ENCODE measurements at places on chromosomes 7 and 10.

DNA sequence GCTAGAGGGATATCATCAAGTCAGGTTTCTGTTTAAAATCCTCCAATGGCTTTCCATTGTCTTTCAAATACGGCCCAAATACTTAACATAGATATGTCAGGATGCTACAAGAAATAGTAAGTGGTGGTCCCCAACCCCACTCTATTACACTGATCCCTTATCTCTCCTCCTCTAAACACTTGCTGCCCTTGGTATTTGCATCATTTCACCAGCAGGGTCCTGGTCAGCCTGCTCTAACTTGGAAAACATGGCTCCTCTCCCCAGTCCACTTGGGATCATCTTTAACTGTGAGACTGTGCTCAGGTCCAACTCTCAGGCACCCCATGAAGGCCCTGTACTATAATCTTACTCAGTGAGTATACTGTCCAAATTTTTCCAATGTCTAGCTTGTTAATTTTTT is 53.8 kb upstream of the GSAP start:
- DNase-seq, result no peak

DNA sequence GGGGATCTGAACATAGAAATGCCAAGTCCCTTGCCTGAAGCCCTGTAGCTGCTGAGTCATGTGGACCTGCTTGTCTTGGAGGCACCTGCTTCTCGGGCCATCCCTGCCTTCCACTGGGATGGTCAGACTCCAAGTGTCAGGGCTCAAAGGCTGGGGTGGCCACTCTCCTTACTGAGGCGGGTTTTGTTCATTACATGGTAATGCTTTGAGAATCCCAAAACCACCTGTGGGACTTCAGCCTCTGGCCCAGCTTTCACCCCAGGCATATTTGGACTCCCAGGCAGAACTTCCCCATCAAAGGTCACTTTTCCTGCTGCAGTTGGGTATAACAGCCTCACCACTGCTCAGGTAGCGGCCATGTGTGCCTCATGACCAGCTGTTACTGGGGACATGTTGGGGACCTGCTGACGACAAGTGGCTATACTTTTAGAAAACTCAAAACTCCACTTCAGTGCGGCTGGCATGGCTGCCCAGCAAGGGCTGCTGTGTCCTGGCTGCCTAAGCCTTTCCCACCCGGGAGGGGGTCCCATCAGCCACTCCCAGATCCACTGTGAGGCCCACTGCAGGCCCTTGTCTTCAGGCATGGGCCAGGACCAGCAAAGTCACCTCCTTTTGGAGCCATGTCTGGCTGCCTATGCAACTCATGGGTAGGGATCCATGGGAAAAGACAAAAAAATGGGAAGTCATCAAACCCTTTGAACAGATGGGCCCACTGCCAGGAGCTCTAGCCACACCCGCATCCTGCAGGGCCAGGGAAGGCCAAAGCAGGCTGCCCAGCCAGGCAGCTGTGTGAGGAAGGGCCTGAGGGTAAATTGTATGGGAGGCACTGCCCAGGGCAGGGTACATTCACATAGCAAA is 96.7 kb downstream of the ARHGAP22 start:
- DNase-seq, result no peak

DNA sequence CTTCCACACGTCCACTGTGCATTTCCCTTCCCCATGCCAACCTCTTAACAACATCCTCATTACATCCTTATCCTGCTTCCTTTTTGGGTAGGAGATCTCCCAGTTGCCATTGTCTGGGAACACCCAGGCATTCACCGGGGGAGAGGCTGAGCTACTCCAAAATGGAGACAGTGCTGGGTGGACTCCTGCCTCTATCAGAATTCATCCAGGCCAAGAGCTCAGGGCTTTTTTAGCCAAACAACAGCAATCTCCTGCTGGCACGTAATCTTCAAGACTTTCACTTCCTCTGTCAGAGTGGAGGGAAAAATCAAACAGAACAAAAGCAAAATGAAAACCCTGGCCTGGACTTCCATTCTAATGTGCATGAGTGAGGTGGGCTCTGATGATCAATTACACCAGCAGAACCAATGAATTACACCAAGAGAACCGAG is 245.0 kb downstream of the PRPF18 start:
- DNase-seq, result no peak

DNA sequence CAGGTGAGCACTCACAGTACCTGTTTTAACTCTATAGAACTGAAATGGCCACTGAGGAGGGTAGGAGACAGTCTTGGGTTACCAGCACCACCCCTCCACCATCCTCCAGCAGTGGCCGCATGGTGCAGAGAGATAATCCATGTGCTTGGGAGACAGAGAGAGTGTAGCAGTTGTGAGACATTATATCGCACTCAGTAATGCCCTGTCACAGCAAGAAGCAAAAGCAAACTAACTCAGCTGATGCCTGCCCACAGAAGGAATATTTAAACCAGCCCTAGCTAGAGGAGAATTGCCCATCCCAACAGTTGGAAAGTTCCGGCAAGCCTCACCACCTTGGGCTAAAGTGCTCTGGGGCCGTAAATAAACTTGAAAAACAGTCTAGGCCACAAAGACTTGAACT is 58.8 kb upstream of the HBP1 start:
- DNase-seq, result no peak

DNA sequence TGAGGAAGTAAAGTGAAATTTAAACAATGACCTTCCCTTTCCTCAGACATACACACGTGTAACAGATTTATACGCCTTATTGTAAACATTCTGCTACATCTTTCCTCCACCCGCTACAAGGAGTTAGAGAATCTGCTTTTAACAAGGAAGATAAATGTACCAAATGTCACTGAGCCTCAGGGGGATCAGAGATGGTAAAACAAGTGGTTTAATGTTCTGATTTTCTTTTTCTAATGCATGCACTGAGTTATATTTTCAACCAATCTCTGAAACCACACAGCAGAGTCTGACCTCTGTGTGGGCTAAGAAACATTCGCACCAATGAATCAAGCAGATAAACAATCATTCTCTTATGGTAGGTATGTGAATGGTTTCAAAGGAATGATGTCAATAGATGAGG is 599.5 kb downstream of the ARL4A start:
- DNase-seq, result no peak

DNA sequence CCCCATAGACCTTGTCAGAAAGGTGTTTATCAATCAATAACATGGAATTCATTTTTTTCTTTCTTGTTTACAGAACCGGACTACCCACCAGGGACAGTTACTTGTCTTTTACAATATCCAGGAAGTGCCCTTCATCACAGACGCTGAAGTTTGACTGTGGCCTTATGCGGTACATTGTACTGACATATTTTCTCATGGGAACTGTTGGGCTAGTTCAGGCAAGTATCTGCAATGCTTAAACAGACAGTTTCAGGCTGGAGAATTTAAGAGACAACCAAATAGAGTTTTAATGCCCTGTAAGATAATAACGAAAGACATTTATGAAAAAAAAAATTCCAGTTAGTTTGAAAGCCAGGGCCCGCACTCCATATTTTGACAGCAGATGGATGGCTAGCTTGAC is 246.4 kb downstream of the GATA3 start:
- no peak for DNase-seq

GRCh38 chr10:93379731-93380575 is 102.2 kb downstream of the MYOF start:
- DNase-seq, result peak; percentile 73

- DNase-seq, result no peak
Observed at GRCh38 chr10:77231884-77232610, 405.6 kb downstream of the KCNMA1 start.

DNA sequence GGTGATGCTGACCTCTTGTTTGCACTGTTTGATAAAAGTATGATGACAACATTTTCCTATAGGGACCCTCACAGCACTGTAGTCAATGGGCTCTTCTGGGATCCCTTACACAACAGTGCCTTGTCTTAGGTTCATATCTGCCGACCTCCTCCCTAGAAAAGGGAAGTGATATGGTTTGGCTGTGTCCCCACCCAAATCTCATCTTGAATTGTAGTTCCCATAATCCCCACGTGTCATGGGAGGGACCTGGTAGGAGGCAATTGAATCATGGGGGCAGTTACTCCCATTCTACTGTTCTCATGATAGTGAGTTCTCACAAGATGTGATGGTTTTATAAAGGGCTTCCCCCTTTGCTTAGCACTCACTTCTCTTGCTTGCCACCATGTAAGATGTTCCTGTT is 23.1 kb downstream of the ZC3HAV1 start:
- DNase-seq, result no peak
